ENCODE measurements at places on chromosomes 5 and 9.

GRCh38 chr9:78572266-78572665 lies 275.3 kb downstream of the PSAT1 start:
- no peak for DNase-seq

DNA sequence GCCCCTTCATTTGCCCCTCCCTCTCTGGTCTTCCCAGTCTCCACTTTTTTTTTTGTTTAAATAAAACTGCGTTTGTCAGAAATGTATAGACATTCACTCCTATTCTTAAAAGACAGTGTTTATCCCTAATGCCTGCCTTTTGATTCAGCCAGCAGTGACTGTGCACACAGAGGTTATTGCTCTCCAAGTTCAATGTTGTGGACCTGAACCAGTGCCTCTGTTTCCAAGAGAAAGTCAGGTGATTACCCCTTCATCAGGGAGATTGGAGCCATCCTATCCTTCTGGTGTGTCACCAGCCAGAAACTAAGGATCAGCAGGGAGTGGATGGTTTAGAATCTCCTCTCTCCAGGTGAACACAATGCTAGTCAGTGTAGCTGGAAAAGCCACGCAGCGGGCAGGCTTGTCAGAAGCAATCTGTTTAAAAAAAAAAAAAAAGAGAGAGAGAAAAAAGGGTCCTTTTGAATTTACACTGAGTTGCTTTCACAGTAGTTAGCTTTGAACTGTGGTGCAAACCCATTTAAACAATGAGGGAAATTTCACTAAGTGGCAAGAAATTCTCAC lies 167.5 kb upstream of the DMRT1 start:
- DNase-seq, result no peak

- no peak for DNase-seq
Observed at GRCh38 chr9:16864649-16865434, 5.6 kb downstream of the BNC2 start.

DNA sequence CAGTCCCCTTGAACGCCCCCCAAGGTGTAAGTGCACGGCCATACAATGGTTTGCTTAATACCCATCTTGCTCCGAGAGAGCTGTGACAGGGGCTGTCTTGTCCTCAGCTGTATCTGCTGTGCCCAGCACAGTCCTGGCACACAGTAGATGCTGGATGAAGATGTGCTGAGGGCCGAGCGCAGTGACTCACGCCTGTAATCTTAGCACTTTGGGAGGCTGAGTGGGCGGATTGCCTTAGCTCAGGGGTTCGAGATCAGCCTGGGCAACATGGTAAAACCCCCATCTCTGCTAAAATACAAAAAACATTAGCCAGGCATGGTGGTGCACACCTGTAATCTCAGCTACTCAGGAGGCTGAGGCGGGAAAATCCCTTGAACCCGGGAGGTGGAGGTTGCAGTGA lies 53.6 kb downstream of the C9orf50 start:
- no peak for DNase-seq

GRCh38 chr5:139565411-139566305 lies 4.5 kb downstream of the UBE2D2 start:
- DNase-seq, result no peak

DNA sequence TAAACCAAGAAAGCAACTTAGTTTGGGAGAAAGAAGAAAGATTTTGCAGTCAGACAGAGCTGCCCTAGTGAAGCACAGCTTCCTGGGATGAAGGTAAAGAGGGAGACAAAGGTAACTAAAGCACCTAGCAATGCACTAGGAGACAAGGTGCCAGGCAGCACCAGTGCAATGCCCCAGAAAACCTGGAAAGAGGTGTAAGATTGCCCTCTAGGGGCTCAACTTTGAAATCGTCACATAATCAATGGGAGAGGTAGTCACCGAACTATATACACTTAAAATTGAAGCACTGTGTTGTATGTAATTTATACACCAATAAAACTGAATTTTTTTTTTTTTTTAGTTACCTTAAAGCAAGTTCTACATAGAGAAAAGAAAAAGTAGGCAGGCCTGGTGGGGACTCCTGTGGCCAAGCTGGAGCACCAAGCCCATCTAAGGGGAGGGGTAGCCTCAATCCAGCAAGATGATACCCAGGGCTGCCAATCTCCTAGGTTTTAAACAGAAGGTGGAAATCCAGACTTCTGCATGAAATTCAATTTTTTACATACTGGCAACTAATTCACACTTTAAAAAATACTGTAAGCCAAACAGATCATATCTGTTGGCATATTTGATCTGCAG lies 48.2 kb downstream of the CDK5RAP2 start:
- no peak for DNase-seq

DNA sequence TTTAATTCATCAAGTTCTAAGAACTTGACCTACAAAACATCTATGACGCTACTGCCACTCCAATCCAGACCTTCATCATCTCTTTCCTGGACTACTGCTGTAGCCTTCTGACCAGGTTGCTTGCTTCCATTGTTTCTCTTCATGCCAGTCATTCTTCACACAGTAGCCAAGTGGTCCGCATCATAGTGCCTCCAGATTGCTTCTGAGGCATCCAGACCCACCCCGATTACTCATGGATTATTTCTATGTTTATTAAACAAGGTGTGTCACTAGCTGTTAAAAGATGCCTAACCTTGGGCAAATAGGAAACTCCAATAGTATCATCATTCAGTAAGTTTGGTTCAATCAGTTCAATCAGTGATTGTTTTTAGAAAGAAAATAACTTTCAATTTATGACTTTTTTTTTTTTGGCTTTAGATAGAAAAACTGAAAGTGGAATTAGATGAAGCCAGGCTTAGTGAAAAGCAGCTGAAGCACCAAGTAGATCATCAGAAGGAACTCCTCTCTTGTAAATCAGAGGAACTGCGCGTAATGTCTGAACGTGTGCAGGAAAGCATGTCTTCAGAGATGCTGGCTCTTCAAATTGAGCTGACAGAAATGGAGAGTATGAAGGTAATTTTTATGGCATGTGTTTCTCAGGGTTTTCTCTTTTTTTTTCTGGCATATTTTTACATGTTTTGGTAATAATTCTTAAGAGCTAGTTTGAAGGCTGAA lies 9.5 kb downstream of the SPDL1 start:
- no peak for DNase-seq

DNA sequence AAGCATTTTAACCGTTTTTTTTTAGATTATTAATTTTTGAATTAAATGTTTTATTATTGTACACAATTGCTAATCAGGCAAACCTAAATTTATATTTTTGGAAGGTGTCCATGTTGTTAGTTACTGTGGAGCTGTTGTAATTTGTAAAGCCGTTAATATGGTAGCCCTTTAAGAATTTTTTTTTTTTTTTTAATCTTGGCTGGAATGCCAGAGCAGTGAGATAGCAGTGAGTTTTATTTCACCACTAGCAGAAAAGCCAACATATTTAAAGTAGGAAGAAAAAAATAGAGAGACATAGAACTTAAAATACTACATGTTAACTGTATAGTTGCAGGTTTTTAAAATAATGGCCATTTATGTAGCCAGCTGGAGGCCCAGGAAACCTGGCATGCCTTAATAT lies 35.3 kb upstream of the RNF20 start:
- no peak for DNase-seq

- DNase-seq, result no peak
Observed at GRCh38 chr5:11928909-11929308, 24.7 kb upstream of the CTNND2 start.

All from stimulated activated CD8-positive, alpha-beta memory T cell treated with anti-CD3 and anti-CD28 coated beads, Interleukin-7, amount 100 ng/mL, for 1 hour (primary cell).